ENCODE measurements at places on chromosomes 2 and 18. TPM values are rescaled to one million over a fixed set of nuclear protein-coding genes. Genes with fewer than 3 reads are reported as not detected.

The ZNF519 gene
- total RNA-seq = 5.7 TPM

DNA sequence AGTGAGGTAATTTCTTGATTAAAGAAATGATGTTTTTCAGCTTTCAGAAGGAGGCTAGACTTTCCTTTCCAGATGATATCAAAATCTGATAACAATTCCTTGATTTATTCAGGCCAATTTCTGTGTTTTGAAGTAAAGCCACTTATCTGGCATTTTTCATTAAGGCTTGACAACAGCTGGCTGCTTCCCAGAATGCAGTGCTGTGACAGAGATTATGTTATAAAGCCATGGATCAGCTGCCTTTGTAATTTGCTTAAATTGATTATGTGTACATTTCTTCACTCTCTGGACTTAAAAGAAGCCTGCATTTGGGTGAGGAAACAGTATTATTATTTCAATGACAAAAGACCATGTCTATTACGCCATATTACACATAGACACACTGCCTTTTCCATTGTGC is 136.0 kb downstream of the PLCL1 start:
- no peak overlapping the region for H3K27ac ChIP-seq
- no peak overlapping the region for H3K4me3 ChIP-seq
- no peaks in the 10 kb centered on the region for H3K27me3 ChIP-seq
- no peak for DNase-seq

DNA sequence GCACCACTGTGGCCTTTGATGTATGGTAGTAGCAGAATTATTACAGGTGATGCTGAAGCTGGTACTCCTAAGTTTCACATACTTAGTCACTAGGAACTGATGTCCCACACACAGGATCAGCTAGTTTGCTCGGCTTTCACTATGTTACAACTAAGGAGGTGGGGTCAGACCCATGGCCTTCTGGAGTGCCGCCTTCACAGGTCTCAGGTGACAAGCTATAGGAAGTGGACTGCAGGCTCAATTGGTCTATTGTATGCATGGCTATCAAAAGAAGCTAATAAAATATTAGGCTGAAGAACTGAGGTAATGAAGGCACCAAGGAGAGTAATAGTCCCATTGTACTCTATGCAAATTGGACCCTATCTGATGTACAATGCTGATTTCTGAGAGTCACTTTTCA is 170.6 kb downstream of the DLGAP1 start:
- no peaks in the 10 kb centered on the region for H3K4me1 ChIP-seq
- H3K27me3 ChIP-seq = no peaks in the 10 kb centered on the region
- H3K27ac ChIP-seq = no peak overlapping the region
- DNase-seq = no peak

DNA sequence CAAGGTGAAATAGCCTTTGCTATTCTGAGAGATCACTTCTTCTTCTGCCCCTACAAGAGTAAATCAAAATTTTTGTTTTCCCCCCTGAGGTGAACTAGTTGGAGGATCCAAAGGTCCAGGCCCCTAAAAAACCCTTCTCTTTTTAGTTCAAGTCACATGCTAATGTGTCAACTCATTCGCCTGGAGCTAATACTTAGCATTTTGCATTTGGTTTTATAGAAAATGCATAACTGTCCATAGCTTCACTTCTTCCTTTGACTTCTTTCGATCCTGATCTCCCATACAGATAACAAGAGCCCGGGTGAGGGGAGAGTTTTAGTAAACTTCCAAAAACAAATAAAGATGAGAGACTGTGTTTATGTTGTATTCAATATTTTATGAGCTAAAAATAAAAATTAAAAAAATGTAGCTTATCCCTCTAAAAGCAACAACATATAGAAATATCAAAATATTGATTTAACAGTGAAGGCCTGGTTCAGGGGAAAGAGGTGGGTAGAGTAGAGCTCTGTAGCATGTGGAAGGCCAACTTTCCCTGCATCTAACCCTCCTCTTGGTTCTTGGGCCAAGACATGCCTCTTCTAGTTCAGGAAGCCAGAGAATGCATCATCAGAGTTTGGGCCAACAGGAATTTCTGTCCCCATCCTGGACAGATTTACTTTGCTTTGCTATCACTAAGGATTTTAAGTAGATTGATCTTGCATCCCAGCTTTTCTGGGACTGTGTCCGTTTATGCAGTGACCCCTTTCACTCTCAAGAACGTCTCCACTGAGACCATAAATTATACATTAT is 333.8 kb downstream of the ALK start:
- H3K4me1 ChIP-seq = no peaks in the 10 kb centered on the region
- no peak for DNase-seq
- no peaks in the 10 kb centered on the region for H3K36me3 ChIP-seq
- no peak overlapping the region for H3K4me3 ChIP-seq

Data from upper lobe of right lung (tissue), 1 donor.